ENCODE measurements at places on chromosomes 6 and 20.

DNA sequence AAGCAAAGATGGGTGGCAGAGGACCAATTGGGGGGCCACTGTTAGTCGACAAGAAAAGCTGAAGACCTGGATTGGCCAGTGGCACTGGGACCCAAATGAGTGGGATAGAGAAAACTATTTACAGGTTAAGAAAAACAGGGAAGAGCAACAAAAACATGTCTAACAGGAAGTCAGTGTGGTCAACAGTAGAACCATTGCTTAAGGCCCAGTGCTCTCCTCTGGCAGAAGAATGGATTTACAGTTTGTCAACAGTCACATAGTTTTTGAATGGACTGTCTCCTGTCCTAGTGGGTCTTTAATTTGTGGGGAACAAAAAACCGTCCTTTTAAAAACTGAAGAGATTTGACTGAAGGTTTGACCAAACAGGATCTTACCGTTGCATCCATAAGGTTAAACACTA, 12.1 kb upstream of the WTAP start:
- no peak for DNase-seq

GRCh38 chr6:116200619-116201249, 53.1 kb downstream of the TSPYL4 start:
- no peak for DNase-seq

DNA sequence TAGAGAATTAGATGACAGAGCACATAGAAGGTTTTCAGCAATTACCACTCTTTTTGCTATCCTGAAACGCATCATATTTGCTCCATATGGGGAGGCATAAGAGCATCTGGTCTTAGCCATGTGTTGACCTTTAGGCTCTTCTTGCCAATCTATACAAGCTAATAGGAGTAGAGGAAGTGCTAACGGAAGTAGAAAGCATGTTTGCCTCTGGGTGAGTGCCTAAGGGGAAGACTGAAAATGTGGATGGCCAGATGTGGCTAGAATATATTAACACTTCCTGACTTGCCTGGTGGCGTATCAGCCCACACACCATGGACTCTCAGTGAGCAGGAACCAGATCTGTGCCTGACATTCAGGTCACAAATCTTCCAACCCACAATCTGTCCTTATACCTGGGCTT, 136.3 kb downstream of the LRRC1 start:
- no peak for DNase-seq

DNA sequence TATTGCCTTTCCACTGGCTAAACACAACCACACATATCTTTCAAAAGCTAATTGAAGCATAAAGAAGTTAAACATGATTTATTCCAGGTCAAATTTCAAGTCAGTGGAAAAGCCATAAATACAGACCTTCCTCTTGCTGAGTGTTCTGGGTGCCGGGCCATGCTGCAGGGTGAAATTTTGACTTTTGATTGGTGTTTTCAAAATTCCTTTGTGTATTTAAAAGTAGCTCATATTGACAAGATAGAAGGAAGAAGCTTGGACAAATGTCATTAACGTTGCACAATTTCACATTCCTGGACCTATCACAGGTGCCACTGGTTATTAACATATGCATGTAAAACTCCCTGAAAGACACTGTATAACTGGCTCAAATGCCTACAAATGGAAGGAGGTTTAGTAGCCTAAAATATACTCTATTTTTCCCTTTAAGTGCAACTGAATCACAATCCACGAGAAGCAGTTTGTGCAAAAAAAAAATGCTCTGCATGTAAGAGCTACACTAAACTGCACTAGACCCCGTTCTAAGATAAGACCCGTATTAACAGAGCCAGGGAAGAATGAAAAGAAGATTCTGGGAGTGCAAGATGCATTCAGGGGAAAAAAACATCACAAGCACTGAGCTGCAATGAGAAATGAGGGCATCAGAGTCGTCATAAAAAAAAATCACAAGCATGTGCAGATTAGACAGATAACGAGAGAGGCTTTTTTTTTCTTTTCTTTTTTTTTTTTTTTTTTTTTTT, 30.4 kb downstream of the ATXN1 start:
- no peak for DNase-seq

DNA sequence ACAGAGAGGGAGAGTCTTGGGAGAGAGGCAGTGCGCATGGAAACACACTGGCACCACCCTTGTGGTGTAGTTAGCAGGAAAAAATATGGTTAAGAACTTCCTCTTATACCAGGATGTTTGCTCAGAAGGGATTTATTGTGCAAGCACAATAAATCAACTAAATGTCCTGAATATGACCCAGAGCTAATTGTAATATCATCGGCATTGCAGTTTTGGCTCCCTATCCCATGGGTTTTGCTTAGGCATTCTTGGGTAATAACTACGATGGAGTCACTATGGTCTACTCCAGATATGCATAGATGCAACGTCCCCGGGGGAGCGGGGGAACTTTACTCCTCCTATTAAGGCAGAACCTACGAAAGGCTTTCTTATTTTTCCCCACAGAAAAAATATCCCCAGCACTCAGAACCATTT, 751.6 kb downstream of the EYS start:
- DNase-seq: no peak

DNA sequence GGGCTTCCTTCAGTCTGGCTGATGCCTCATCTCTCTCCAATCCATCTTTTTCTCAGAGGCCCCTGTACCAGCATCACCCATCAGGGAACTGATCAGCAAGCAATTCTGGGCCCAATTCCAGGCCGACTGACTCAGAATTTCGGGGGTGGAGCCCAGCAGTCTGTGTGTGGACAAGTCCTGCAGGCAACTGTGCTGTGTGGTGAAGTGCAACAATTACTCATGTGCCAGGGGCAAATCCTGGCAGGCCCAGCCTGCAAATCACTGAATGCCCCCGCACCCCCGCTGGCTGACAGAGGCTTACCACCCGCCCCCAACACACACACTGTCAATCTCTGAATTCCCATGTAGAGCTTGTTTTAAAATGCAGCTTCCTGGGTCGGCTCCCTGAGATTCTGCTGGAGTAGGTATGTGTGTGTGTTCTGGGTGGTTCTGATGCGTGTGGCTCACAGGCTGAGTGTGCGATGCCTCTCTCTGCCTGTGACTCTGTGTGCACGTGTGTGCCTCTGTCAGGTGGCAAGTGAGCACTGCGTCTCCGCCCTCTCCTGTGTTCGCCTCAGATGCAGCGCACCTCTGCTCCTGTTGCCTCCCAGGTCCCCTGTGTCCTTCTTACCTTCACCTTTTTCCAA, 45.4 kb downstream of the SSR1 start:
- DNase-seq: no peak

DNA sequence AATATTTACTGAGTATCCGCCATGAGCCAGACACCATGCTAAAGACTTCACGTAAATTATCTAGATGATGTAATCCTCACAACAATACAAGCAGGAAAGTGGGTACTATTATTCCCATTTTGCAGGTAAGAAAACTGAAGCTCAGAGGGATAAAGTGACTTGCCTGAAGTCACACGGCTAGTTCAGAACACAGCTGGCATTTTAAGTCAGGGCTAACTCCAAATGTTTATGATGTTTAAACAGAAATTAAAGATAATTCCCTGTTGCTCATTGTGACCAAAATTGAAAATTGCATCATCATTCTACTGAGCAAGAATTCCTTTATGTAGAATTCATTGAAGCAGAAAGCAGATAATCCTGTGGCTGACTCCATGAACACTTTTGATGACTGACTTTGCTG, 71.3 kb upstream of the STXBP5 start:
- DNase-seq: no peak

GRCh38 chr6:104182811-104183210, 676.9 kb downstream of the HACE1 start:
- no peak for DNase-seq

DNA sequence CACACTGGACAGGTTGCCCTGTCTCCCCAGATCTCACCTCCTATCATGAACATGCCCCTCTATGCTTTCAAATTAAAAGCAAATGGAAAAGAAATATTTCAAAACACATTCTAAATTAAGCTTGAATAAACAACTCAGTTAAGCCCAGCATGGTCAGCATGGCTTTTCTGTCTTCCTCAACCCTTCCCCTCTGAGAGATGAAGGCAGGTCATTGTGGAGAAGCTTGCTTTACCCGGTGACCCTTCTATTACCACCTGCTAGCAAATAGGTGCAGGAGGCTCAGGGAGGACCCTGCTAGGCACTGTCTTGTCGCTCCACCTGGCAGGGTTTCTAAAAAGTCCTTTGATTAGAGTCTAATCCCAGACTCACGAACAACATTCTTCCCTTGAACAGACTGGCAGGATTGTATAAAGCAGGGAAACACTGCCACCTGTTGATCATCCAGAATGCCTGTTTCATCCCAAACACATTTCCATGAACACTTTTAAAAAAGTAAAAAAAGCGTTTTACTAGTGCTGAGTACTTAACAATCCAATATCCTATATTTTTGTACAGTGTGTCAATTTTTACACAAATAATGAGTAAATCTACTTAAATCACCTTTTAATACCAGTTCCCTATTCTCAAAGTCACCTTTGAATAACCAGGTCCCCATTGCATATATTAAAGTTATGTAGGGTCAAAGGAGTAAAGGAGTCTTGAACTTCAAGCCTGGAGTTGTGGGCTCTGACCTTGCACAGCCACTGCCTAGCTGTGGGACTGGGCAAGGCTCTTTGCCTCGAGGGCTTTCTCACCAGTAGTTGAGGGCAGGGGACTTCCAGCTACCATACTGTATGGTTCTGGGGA, 75.5 kb downstream of the GPR6 start:
- DNase-seq: no peak

DNA sequence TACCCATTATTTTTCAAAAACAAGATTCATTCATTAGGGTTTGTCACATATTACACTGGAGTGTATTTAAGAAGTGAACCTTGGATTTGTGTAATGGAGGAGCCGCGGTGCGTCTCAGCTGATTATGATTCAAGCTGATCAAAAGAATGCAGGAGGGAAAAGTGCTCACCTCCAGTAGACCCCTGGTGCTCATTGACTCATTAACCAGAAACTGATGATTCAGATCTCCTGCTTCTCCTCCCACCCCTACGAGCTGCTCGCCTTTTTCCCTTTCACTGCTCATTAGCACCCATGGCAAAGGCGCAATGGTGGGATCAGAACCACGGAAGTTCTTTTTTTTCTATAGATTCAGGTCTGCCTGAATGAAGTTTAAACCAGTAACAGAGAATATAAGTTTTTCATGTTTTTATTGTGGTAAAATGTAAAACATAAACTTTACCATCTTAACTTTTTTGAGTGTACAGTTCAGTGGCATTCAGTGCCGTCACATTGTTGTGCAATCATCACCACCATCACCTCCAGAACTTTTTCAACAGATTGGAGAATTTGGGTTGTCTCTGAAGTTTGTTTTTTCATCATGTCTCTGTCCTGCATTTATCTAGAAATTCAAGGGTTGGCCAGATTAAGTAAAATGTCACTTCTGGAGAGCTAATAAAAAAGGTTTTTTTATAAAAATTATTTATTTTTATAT, 101.6 kb downstream of the LINC00237 start:
- no peak for DNase-seq

DNA sequence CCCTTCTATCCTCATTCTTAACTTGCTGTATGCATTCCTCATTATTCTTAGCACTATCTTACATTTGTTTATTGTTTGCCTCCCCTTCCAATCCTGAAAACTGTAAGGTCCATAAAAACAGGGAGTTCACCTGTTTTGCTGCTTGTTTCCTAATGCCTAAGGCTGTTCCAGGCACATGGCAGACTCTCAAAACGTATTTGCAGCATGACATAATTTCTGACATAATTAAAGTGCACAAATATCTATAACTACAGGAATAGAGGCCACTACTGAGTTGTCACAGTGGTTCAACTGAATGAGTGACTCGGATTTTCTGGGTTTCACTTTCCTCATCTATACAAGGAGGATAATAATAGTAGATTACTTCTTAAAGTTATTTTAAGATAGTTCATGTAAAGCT, 83.0 kb downstream of the HFE start:
- no peak for DNase-seq

DNA sequence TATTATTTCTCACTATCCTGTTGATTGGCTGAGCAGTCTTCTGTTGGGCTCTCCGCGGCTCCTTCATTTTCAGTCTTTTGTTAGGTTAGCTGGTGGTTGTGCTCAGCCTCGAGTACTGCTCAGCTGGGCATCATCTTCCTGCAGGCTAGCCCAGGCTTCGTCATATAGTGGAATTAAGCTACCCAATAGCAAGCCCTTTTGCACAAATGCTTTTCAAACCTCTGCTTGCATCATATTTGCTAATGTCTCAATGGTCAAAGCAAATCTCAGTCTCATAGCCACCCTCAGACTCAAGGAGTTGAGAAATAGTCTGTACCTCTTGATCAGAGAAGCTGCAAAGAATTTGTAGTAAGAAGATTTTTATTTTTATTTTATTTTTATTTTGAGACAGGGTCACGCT, 23.7 kb downstream of the STX11 start:
- DNase-seq: no peak

DNA sequence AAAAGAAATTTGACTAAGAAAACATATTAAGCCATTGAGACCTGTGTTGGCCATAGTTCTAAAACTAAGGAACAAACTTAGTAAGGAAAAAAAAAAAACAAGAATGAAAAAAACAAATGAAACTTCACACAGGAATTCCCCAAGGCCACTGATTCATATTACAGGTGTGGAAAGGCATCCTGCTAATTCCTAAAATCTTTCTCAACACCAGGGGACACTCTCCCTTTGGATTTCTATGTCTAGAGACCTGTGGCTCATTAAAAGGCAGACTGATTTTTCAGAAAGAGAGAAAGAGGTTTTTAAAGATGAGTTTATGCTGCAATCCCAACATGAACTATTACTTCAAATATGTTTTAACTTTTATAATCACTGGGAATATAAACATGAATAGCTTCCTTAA, at the start of gene OR12D1:
Gene OR12D1 (plus strand): TSS at position 341 of the 400 bp plus-strand sequence.
- DNase-seq: no peak

GRCh38 chr20:63315731-63316491, 22.9 kb downstream of the COL20A1 start:
- DNase-seq: no peak

- DNase-seq: no peak
Observed at GRCh38 chr6:45187836-45188235, 140.3 kb upstream of the RUNX2 start.

DNA sequence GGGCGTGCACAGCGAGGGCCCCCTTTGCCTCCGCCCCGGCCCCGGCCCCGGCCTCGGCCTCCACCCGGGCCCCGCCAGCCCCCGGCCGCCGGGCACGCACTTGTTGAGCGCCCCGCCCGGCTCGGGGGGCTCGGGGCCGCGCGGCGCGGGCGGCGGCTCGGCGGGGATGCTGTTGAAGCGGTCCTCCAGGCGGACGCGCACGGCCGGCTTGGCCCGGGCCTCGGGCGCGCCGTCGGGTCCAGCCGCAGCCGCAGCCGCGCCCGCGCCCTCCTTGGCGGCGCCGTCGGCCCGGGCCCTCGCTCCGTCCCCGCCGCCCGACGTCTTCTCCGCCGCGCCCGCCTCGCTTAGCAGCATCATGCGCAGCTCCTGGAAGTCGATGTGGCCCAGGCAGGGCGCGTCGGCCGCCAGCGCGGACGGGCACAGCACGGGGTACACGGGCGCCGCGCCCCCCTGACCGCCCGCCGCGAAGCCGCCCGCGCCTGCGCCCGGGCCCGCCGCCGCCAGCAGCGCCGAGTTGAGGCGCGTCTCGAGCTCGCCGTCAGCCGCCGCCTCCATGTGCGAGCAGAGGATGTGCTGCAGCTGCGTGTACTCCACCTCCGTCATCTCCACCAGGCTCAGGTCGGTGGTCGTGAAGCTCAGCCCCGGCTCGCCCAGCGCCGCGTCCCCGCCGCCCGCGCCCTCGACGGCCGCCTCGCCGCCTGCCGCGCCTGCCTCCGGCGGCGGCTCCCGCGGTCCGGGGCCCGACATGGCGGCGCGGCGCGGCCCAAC, 514 bp downstream of the TCFL5 start:
- DNase-seq: peak; percentile 49

GRCh38 chr6:10867952-10868351, 13.9 kb downstream of the GCM2 start:
- DNase-seq: no peak
